CD4-positive, alpha-beta T cell (primary cell): ENCODE measurements at places on chromosomes 3 and 15.
A peak's percentile ranks its signal among the peaks of the same experiment; 100 is the strongest.

DNA sequence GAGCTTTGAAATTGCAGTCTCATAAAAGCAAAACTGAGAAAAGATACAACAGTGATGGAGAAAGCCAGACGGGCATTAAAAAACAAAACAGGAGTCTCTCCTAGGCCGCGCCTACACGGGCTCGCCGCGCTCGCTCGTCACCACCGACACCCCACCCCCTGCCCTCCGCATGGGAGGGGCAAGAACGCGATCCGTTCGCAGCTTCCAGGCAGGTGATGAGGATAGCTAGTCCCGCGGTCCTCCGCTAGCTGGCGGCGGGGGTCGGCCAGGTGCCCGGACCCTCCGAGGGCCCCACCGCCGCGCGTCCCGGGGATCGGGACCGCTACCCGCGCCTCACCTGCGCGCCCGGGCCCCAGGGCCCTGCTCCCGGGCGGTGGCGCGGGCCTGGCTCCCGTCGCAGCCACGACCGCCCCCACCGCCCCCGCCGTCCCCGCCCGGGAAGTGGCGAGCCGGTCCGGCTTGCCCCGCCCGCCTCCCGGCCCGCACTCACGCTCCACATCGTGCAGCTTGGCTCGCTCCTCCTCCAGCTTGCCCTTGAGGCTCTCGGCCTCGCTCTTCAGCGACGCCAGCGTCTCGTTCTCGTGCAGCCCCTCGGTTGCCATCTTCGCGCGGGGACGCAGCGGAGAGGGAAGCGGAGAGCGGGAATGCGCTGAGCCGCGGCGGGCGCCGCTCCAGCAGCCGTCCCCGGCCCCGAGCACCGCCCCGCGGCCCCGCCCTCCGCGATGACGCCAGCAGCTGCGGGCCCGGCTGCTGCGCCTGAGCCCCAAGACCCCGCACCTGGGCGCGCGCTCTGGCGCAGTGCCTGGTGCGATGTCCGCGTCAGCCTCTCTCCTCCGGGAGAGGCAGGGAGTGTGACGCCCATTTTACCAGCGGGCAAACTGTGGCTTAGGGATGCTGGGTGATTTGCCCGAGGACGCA is 11.7 kb downstream of the GNB5 start:
- DNase-seq = peak; percentile 83

- DNase-seq = no peak
Observed at GRCh38 chr3:59469948-59470723, 420.3 kb upstream of the CFAP20DC start.

- DNase-seq = no peak
Observed at GRCh38 chr3:97235611-97236315, 421.4 kb downstream of the EPHA6 start.

GRCh38 chr3:175737646-175738572 is 878.8 kb downstream of the NAALADL2 start:
- DNase-seq = no peak

DNA sequence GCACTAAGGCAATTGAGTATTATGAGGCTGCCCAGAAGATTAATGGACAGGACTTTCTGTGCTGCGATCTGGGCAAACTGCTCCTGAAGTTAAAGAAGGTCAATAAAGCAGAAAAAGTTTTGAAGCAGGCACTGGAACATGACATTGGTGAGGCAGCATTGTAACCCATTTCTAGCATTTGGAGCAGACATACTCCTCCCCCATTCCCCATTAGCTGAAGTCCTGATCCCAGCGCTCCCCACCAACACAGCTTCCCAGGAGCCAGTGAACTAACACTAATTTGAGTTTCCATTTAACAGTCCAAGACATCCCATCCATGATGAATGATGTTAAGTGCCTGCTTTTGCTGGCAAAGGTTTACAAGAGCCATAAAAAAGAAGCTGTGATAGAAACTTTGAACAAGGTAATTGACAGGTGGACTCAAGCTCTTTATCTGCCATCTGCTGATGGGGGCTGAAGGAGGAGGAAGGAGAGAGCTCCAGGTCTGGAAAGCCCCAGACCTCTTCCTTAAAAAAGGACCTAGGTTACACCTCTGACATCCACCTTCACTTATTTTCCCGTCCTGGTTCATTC is 22.6 kb downstream of the CSRNP1 start:
- DNase-seq = no peak

DNA sequence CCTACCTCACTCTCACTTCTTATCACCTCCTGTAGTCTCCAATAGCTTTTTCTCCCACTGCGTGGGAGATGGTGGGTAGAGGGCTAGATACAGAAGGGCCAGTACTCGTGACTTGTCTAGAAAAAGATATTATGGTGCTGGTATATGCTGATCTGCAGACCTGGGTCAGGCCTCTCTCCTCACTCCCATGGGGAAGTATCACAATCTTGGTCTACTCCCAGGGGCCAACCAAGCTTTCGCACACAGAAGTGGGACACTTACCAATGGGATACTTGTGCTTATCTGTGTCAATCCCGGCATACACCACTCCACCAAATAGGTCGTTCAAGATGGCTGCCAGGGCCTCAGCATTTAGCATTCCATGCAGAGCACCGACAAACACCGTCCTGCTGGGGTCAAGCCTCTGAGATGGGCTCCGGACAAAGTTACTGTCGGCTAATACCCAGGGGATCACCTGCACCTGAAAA is 9.0 kb upstream of the RPS17 start:
- no peak for DNase-seq

- DNase-seq = no peak
Observed at GRCh38 chr3:172247525-172248274, 200.6 kb downstream of the GHSR start.

- DNase-seq = peak; percentile 43
Observed at GRCh38 chr15:38389924-38390542, 63.9 kb upstream of the FAM98B start.

GRCh38 chr3:73601481-73601880 is 23.3 kb downstream of the PDZRN3 start:
- no peak for DNase-seq

GRCh38 chr15:89837134-89837829 is 22.6 kb upstream of the ANPEP start:
- no peak for DNase-seq

DNA sequence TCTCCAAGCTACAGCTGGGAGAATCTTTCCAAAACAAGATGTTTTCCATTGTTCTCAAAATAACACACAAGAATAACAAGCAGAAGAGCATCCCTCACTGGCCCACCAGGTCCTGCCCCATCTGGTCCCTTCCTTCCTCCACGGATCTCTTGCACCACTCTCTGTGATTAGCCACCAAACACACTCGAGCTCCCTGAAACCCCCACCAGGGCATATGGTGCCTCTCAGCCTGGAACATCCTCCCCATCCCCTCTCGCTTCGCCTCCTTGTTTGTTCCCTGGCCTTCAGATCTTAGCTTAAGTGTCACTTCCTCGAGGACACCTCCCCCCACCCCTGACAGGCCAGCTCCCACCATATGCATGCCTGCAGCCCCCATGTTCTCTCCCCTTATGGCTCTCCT is 496.6 kb upstream of the PROK2 start:
- no peak for DNase-seq

- DNase-seq = no peak
Observed at GRCh38 chr3:197518881-197519421, 36.8 kb downstream of the BDH1 start.

DNA sequence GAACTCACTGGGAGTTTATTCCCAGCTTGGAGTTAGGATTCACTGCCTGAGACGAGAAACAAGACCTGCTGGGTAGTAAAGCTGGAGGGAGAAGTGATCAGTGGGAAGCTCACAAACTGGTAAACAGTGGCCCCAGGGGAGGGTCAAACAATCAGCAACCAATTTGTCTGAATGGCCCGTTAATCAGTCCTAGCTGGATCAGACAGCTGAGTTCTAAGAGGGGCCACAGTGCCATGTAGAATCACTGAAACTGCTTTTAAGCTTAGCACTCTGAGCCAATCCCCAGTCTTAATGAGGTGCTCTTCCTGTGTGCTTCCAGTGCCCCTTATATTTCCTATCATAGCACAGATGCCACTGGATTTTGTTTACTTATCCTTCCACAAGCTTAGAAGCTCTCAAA is 591.7 kb downstream of the RSL24D1 start:
- no peak for DNase-seq

DNA sequence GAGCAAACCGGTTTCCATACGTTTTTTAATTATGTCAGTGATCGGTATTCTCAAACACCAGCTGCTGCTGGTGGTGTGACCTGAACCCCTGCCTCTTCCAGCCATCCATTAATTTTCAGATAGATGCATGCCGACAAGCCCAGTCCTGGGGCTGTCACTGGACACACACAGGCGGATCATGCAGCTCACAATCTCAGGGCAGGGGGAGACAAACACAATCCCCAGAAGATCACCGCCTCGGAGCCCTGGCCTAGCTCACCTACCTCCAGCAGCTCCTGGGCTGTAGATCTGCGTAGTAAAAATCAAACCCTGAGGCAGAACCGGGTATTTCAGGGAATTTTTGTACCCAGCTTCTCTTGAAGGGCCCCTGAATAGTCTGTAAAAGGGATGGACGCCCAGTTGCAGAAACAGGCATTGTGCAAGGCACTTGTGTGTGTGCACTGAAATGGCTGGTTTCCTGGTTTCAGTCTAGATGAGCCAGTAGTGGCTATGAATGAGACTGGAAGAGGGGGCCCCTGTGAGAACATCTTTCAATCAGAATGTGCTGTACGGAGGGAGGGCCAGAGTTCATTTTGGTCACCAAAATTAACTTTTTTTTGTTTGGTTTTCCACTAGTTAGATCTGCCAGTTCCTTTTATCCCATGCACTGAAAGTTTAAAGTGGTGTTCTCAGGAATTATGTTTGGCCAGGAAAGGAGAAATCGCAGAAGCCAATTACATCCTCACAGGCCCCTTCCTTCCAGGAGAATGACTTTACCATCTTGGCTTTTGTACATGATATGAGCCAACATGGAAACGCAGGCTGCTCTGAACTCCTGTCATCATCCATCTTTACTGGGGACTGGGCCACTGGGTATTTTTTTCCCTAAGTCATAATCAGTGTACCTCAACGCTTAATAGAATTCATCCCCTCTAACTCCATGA is 55.0 kb upstream of the RPL32 start:
- no peak for DNase-seq

GRCh38 chr3:35744419-35744818 is 105.1 kb downstream of the ARPP21 start:
- DNase-seq = no peak

DNA sequence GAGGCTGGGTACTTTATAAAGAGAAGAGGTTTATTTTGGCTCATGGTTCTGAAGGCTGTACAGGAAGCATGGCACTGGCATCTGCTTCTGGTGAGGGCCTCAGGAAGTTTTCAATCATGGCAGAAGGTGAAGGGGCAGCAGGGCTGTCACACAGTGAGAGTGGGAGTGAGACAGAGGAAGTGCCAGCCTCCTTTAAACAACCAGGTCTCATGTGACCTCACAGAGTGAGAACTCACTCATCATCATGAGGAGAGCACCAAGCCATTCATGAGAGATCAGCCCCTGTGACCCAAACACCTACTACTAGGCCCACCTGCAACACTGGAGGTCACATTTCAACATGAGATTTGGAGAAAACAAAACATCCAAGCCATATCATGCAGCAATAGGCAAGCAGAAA is 9.3 kb upstream of the RFTN1 start:
- DNase-seq = no peak

GRCh38 chr15:93179072-93179471 is 90.1 kb upstream of the RGMA start:
- no peak for DNase-seq

GRCh38 chr3:126811530-126811929 is 107.5 kb downstream of the CHCHD6 start:
- DNase-seq = no peak

DNA sequence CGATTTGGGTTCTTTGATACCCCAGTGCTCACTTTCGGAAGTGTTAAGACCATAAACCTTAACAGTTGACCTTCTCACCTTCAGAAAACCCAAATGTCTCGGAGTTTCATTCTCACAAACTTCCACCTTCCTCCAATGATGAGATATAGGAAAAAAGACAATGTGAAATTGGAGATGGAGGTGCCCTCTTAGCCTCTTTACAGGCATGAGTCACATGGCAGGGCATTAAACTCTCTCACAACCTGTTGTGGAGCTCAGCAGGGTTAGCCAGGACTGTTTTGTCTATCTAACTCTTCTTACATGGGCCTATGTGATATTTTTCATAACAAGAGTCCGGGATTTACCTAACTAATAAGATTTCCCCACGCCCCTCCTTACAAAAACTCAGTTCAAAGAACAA is 10.7 kb downstream of the AGTR1 start:
- DNase-seq = no peak

DNA sequence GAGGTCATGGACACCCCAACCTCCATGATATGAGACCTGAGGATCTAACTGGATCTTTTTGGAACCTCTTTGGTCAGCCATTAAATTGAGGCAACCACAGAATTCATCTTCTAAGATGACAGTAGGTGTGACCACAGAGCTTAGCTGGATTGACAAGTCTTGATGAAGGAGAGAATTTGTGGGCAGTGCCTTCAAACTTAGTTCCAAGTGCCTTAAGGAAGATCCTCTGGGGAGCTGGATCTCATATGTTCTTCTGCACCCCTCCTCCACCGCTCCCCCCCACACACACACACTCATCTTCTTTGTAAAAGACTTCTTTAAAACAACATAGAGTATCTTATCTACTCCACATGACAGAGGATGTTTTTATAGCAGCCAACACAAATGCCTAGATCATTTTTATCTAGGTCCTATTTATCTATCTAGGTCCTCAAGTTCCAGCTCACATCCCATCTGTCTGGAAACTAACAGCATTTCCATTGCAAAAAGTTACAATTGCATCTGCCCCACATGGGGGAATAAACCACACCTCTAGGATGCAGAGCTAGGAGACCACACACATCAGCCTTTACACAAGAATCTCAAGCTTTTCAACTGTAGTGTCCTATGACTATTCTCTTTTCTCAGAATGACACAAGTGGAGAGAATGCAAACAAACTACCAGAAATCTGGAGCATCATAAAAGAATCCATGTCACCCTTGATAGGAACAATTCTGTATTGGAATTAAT is 37.4 kb downstream of the WWTR1 start:
- DNase-seq = no peak

DNA sequence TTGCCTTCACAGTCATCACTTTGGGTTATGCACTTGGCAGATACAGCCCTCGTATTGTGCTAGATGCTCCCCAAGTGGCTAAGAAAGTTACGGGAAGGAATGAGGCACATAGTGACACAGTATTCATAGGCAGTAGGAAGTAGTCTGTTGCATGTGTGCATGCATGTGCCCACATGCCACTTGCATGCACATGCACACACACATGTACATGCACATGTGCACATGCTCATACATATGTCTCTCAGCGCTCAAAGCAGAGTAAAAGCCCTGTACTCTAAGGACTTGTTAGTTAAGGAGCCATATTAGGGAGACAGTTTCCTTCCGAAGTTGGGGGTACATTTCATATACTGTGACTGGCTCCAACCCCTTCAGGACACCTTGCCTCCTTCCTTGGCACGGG is 128.9 kb downstream of the CHCHD6 start:
- no peak for DNase-seq

- no peak for DNase-seq
Observed at GRCh38 chr3:9420850-9421549, 23.6 kb downstream of the SETD5 start.

- no peak for DNase-seq
Observed at GRCh38 chr3:118447339-118447738, 587.3 kb downstream of the IGSF11 start.

GRCh38 chr3:6455031-6455430 is 405.9 kb upstream of the GRM7 start:
- DNase-seq = no peak

GRCh38 chr15:89999676-90000185 is 1.4 kb upstream of the ZNF710 start:
- no peak for DNase-seq
